Activated CD8-positive, alpha-beta memory T cell treated with anti-CD3 and anti-CD28 coated beads for 1 hour (primary cell): ENCODE measurements at places on chromosomes 3 and 15.

DNA sequence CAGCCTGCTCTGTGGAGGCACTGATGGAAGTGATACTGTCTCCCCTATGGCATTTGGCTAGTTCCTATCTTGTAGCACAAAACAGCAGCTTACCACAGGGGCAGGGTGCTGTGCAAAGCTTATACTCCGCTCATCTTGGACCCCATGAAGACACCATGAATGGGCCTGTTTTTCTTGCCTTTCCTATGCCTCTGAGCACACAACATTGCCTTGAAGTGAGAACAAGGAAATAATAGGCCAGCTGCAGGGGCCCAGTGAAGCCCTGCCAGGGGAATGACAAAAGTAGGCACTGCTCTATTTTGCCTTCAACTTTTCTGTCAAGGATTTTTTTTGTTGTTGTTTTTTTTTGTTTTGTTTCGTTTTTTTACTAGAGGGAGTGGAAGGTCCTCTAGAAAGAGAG is 110.3 kb downstream of the PDE8A start:
- no peak for DNase-seq

DNA sequence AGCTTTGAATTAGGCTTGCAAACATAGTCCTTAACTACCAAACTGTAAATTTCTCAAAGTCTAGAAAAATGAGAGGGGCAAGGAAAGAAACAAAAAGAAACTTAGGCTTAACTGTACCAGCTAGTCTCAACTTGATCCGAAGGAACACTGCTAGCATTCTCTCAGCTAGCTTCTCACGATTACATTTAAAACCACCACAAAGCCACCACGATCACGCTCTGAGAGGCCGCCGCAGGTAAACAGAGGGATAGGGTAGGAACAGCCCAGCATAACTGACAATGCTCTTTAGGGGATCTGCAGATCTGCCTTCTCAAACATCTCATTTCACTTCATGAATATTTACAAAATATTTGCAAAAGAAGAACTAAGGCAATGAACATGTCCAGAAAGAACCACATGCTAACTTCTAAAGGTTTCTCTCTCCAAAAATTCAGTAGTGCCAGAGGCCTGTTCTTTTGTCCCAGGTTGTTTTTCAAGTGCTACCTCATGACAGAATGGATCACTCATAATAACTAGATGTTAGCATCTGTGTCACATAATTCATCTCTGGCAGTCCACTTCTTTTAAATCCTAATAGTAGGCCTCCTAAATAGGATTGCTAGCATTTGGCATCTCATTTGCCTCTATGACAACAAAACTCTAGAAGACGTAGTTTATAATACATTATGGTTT is 18.9 kb downstream of the VGLL4 start:
- no peak for DNase-seq

GRCh38 chr3:114299421-114299820 is 5.6 kb downstream of the TIGIT start:
- no peak for DNase-seq

GRCh38 chr3:189838291-189838690 is 207.1 kb downstream of the TP63 start:
- DNase-seq, result no peak

DNA sequence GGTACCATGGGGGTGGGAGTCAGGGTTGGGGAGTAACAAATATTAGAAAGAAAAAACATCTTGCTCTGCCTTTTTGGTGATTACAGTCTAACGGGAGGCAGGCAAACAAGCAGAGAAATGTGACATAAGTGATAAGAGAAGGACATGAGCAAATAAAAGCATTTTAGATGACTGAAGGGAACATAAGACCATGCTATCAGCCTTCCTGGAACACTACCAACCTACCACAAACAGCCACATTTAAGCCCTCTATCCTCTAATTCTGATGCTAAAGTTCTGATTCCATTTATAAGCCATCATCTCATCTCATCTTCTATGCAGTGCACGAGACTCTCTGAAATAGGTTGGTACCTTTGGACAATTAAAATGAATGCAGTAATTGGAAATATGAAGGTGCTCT is 243.4 kb upstream of the P2RY1 start:
- DNase-seq, result no peak

GRCh38 chr3:22835041-22835440 is 368.1 kb upstream of the UBE2E2 start:
- no peak for DNase-seq

DNA sequence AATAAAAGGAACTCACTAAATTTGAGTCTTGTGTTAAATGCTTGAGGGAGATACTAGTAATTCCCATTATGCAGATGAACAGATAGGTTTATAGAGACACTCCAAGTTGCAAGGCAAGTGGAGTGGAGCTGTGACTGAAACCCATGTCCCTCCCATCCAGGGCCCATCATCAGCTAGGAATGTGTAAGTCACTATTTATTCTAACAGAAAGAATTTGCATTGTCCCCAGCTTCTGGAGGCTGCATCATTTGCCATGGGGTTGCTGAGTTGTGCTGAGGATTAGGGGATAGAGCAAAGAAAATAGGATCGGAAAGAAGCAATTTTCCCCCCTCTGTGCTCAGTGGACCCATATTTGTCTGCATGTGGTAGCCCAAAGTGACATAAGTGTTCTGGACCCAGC is 197.4 kb upstream of the RGMA start:
- no peak for DNase-seq

DNA sequence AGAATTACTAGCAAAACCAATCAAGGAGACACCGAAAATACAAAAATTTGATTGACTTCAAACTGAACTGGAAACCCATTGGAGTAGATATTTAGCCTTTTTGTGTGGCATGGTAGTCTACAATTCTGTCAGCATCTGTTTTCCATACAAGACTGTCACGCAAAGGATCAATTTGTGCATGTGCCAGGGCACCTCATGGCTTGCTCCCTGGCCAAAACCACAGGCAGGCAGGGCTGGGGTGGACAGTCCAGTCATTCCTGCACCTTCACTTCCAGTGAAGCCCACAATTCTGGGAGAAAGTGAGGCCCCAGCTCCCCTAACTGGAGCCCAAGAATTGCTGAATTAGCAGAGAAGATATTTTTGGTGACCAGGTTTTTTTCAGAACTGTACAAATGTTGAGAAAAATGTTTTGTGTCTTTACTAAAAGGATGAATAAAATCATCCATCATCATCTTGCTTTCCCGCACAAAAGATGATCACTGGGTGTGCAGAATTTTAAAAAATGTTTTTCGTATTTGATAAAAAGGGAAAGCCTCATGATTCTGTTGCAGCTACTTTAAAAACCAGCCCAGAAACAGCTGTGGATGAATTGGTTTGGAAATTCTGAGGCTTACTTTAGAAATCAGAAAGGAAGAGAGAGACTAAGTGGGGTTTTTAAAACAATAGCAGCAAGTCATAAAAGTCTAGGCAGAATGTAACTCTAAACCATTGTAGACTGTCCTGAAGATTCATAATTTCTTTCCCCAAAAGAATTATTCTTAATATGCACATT is 86.4 kb downstream of the PCCB start:
- no peak for DNase-seq

- DNase-seq, result no peak
Measured at GRCh38 chr15:96207377-96208006, 123.0 kb upstream of the NR2F2 start.

DNA sequence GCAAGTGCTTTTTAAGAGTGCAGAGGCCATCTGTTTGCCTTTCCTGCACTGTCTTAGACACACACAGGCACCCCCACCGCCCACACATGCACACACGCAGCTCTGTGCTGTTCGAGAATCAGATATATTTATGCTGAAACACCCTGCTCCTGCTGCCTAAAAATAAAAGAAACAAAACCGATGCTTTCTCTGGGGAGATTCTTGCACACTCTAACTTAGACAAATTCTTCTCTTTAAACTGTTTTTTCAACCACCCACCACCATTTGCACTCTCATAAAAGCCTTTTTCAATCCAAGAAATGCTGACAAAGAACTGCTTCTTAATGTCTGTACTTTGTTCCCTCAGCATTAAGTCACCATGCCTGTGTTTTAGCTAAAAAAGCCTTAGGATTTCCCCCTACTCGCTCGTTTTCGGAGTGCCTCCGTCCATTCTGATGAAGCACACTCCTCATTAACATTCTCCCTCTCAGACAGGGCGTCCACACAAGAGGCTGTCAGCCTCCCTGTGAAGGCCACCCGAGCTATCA is 26.2 kb downstream of the SLC12A8 start:
- DNase-seq, result no peak

DNA sequence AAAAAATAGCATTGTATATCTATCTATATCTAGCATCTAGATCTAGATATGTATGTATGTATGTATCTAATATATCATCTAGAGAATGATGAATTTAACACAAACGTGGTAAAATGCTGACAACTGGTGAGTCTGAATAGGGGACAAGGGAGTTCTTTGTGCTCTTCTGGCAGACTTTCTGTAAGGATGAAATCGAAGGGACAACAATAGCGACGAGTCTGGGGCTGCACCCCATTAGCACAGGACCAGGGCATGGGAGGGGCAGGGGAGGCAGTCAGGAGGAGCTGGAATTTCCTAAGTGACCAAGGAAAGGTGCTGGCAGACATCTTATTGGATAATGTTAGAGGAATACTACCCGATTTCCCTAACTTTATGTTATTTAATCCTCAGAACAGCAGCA is 7.9 kb downstream of the CCR1 start:
- no peak for DNase-seq

- no peak for DNase-seq
Measured at GRCh38 chr3:79361748-79362378, 405.9 kb downstream of the ROBO1 start.

DNA sequence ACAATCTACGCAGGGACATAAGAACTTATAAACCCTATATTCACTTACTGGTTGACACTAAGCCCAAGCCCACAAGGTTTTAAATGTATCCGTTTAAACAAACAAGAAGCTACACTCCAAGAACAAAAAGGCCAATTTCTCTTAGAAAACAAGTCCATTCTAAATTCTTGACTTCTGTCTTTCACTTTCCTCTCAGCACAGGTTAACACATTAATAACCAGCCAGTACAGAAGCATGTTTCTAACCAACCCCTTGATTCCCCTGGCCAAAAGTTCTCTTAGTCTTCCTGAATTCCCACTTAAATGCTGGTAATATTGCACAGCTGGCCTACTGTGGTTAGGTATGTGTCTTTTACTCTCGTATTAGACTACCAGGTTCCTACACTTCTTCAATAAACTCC is 4.7 kb downstream of the DMXL2 start:
- DNase-seq, result no peak

DNA sequence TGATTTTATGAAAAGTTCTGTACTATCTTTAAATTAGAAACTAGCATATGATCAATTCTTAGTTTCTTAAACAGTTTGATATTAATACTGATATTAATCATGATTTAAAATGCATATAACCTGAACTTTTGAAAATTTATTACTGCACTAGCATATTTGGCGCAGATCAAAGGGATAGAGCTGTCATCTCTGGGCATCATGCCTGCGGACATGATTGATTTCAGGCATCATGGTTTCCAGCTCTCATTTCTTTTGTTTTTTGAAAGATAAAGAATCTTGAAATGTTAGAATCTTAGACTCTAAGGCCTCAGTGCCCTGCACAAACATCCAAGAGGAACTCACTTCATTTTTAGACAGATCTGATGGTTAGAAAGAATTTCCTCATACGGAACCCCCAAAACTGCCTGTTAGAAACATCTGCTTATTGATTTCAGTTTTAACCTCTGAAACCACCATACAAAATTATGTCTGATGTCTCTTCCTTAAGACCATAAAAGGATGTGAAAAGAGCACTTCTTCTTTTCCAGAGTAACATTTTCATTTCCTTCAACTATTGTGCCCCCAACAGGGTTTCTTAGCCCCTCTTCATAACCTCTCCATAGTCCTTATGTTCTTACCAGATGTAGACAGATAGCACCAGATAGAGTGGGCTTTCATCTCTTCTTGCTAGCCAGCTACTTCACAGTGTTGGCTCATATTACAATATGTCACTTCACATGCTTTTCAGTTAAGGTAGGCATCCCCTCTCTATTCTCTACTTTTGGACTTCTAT is 110.8 kb downstream of the BBX start:
- DNase-seq, result no peak
